ENCODE measurements at places on chromosomes 2 and 18. TPM values are rescaled to one million over a fixed set of nuclear protein-coding genes. Genes with fewer than 3 reads are reported as not detected.

DNA sequence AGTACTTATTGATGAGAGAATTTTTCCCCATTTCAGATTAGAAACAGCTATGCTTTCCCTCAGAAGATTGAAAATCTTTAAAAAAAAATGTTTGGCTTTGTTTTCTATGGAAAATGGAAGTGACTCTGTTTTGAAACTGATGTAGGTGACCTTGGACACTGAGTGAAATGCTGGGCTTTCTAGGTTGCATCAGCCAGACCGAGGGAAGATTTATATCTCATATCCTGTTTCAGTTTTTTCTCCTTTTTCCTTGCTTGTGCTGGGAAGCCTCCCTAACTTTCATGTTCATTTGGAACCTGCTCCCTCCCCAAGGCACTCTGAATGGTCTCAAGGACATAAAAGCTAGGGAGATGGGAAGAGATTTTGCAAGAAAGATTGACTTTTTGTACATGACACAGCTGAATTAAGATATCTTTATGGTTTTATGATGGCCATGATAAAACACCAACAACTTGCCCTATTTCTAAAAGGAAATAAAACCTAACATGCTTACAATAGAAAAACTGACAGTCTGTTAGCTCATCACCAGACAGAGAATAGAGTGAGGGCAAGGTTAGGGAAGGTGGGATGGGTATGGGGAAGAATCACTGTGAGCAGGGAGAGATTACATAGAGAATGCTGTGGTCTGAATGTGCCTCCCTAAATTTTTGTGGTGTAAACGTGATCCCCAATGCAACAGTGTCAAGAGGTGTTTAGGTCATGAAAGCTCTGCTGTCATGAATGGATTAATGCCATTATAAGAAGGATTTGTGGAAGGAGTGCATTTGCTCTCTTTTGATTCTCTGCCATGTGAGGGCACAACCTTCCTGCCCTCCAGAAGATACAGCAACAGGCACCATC is 249.7 kb downstream of the TPGS2 start:
- DNase-seq, result peak; percentile 42

Gene ARHGAP15
- total RNA-seq, result not detected

Gene POTEJ
- total RNA-seq, result not detected

Gene SEMA4C
- total RNA-seq, result 40.1 TPM

Gene FAM237A
- total RNA-seq, result not detected

DNA sequence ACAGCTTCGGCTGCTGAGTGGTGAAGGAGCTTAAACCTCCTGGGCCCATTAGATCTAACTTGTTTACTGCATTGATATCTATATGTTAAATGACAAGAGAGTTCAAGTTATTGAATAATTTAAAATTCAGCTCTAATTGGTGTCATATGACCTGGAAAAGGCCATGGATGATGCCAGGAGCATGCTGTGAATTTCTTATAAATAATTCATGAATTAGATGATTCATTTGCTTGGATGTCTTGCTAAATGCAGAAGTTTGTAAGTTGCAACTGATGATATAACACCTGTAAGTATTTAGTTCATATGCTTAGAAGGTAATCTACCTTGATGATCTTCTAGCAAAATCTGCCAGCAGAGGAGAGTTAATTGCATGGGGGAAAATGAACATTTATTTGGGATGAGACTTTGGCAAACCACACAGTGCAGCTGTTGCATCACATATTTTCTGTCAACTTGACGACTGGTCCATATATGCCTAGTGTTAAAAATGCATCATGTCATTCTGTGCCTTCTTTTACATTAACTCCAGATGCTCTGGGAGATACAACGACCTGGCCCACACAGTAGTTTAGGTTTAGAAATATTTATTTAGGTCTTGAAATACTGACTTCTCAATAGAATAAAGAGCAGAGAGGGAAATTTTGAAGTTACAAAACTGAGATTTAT is 226.3 kb downstream of the KIAA1328 start:
- no peak for DNase-seq

- DNase-seq, result peak; percentile 84
Measured at GRCh38 chr2:205754924-205755321, 72.6 kb downstream of the NRP2 start.

DNA sequence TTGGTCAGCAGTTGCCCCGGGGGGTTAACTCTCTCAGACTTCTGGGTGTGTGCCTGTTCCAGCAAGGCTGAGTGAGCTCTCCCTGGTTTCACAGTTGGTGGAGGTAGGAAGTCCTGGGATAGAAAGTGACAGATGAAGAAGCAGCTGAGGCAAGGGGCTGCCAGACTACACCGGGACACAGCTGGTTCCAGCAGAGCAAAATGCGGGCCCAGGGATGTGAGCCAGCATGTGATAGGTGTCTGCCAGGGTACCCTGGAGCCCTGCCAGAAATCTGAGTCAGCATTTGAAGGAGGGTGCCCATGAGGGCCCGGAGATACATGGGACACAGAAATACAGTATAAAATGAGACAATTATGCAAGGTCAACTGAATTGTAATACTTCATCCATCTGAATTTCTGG is 79.3 kb upstream of the LGALSL start:
- no peak for DNase-seq

DNA sequence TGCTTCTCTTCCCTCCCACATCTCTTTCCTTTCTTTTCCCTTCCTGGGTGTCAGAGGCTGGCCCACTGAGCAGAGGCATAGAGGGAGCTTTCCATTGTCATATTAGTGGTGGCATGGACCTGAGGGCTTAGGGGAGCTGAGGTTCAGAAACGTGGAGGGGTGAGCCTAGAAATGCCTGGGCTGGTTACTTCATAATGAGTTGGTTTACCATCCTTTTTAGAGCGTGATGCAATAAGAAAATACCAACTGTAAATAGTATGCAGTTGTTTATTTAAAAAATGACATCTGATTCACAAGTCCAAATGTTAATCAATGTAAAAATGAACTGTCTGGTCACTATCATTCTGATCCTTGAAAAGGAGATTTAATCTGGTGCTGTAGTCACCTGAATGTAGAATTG is 46.3 kb downstream of the MYO1B start:
- DNase-seq, result no peak

Gene CCDC68
- total RNA-seq, result not detected

Gene TEKT4
- not detected for total RNA-seq

GRCh38 chr2:26567534-26567933 is 73.6 kb downstream of the CIB4 start:
- no peak for DNase-seq

Measured in A172 (cell line).